ENCODE measurements at places on chromosomes 2 and 18.
A peak's percentile ranks its signal among the peaks of the same experiment; 100 is the strongest.

DNA sequence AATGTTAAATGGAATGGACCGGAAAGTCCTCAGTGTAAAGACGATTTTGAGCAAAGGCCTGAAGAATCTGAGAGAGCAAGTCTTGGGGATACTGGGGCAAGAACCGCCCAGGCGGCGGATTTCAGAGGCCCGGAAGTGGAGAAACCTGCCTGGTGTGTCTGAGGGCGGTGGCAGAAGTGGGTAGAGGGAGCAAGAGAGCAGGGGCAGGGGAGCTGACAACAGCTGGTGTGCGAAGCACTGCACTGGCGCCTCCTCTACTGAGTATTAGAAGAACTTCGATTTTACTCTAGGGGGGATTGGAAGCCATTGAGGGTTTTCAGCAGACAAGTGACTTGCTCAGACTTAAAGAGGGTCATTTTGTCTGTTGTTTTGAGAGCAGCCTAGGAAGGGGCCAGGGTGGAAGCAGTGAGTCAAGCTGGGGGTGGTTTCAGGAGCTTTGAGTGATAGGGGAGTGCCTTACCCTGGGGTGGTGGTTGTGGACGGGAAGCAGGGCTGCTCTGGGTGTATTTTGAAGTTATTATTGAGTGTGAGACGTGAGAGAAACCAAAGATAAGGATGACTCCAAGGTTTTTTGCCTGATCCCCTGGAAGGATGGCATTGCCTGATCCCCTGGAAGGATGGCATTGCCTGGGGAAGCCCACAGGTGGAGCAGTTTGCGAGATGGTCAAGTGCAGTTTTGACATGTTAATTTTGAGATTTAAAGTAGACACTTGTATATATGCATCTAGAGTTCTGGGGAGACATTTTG is 52.5 kb downstream of the ZNF236 start:
- peak; percentile 62 for DNase-seq

- DNase-seq = peak; percentile 40
Observed at GRCh38 chr2:6957910-6958615, 40.9 kb downstream of the RNF144A start.

GRCh38 chr2:10043906-10044601 is 704 bp downstream of the KLF11 start:
- DNase-seq = peak; percentile 95

DNA sequence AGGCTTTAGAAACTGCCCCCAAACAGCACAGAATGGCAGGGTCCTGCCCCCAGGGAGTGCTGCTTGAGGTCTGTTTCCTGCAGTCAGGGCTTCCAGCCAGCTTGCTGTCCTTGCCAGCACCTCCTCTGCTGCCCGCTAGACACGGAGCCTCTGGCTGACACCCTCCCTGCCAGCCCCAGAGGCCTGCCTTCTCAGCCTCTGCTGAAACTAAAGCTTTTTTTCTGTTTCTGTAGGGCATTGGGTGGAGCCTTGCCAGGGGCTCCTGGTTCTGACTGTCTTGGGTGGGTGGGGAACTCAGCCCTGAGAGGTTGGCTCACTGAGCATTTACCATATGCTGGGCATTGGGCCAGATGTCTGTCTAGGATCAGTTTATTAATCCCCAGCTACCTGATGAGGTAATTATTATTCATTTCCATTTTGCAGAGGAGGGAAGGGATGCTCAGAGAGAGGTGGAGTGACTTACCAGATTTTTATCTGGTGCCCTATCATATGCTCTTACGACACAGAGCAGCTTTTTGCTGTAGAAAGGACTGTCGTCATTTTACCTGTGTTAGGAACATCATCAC is 35.4 kb downstream of the INPP4A start:
- DNase-seq = peak; percentile 70

DNA sequence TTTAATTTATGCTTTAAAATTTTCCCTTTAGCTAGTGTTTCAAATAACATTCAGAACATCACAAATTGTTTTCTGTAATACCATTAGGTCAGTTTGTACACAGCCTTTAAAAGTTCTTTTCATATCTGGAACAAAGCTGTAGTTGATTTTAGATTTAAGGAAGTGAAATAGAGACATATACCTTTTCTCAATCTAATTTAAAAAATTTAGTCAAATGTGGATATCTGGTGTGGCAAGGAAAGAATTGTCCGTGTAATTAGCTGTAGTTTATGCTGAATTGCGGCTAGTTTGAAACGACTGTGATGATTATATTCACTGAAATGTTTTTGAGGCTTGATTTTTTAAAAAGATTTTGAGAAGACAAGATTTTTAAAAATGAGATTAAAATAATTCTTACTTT is 59.9 kb downstream of the EML6 start:
- no peak for DNase-seq

- no peak for DNase-seq
Observed at GRCh38 chr18:58303363-58303762, 259.3 kb downstream of the NEDD4L start.

GRCh38 chr2:136767030-136767429 is 1.7 kb downstream of the THSD7B start:
- no peak for DNase-seq

GRCh38 chr2:69765096-69765380 is 23.1 kb downstream of the ANXA4 start:
- no peak for DNase-seq

DNA sequence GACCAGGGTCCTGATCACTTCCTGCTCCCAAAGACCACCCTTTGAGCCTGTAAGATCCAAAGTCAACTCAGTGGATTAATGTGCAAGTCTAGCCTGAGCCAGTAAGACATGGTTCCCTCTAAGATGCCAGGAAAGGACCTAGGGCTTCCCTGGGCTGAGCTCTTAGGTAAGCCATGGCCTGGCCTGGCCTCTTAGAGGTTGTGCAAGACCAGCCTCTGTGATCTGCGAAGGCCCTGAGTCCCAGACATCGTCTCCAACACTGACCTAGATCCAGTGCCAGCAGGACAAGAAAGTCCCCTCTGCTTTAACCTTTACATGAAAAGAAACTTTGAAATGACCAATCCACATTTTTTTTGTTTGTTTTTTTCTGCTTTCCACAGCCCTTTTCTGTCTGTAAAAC is 73.6 kb upstream of the CYP1B1 start:
- peak; percentile 26 for DNase-seq

DNA sequence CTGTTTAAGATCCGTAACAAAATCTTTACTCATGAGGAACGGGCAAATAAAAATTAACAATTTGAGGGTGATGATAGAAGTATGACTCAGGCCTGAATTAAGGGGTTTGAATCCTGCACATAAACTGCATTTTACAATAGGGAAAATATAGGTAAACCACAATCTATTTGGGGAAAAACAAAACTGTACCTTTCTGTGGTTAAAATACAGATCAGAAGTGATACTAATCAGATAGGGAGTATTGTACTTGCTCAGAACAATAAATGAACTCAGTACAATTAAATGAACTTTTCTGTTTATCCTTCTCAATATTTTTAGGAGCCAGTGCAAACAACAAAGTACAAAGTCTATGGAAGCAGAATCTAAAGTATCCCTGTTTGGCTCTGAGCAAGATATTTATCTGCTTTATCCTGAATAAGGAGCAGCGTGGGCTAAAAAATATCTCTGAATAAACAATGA is 287.3 kb downstream of the ZNF385B start:
- DNase-seq = no peak

- no peak for DNase-seq
Observed at GRCh38 chr2:109166811-109167210, 37.8 kb downstream of the SH3RF3 start.

DNA sequence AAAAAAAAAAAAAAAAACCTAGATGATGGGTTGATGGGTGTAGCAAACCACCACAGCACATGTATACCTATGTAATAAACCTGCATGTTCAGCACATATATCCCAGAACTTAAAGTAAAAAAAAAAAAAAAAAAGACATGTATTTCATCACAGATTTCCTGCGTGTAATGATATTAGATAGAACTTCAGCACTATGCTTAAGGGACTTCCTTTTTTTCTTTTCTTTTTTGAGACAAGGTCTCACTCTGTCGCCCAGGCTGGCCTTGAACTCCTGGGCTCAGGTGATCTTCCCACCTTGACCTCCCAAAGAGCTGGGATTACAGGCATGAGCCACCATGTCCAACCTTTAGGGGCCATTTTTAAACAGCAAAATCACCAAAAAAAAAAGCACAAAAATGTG is 42.0 kb downstream of the NEURL3 start:
- no peak for DNase-seq

DNA sequence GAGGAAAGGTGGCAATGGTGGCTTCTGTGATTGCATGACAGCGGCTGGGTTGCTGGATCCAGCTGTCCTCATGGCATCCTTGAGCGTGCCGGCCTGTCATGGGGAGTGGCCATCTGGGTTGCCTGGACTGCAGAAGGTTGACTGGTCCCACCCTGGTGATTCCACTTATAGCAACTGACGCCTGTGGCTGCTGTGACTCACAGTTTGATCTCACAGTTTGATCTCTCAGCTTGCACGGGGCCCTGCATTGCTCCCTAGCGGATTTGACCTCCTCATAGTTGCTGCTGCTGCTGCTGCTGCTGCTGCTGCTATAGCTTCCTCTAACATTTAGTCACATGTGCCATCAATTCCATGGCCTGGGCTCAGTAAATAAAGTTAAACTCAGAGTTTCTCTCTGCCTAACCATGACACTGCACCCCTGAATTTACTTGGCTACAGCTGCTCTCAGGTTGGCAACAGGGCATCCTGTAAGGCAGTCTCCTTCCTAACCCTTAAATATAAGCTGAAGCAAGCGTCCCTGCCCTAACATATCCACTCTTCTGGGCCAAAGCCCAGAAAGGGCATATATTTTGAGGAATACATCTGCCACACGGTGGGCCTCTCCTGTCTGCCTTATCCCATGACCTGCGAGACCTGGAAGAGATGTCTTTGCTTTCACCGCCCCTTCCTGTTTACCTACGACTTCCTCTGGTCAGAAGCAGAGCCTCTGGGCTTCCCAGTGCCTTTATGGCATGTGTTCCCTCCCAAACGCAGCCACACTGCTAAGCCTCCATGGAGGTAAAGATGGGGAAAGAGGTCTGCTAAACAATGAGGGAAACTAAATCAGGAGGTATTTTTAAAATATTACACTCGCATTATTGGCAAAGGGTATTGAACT is 37.8 kb upstream of the CCDC150 start:
- peak; percentile 82 for DNase-seq

GRCh38 chr18:23968638-23969604 is 45.6 kb upstream of the TTC39C start:
- DNase-seq = no peak

DNA sequence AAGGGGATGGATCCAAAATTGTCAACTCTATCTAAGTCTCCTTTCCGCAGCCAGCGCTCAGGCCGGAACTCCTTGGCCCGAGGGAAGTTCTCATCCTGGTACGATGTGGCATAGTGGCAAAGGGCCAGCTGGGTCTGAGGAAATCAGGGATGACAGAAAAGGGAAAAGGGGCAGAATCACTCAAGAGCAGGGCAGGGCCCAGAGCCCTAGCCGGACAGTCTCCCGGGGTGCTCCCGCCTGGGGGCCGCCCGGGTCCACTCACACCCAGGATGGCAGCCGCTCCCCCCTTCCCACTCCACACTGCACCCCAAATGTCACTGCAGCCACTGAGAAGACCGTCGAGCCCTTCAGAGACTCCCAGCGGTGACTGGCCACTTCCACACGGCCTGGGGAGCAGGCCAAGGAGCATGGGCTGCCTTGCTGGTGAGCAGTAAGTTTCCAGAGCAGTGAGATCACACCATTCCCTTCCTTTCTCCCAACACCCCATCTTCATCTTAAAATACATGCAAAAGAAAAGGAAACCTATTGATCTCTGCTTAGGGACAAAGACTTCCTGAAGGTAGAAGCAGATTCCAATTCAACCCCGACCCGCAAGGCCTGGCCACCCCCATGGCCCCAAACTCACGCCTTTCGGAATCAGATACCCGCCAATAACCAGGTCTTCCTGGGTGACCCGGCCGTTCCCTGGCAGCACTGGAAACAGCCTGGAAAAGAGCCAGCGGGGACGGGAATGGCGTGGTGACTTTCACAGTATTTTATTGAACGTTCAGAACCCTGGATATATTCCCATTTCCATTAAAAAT is 26.7 kb downstream of the CYP27C1 start:
- DNase-seq = no peak

GRCh38 chr2:134348760-134349159 is 94.9 kb downstream of the MGAT5 start:
- DNase-seq = no peak

GRCh38 chr18:23386317-23386716 is 66.8 kb upstream of the RIOK3 start:
- DNase-seq = no peak

DNA sequence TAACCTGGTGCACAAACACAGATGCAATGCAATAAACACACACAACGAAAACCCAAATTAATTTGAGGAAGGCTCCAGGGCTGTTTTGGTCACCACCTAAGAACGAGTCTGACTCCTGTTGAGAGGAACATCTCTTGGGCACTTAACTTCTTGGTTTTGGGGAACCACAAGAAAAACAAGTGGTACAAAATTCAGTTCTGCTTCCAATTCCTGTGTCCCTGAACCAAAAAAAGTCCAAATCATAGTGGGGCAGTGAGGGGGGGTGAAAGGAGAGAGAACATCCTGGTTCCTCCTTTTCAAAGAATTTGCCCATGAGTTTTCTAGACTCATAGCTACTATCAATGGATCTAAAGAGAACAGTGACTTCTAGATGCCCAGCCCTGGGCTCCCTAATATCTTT is 143.6 kb downstream of the COL4A4 start:
- DNase-seq = no peak

DNA sequence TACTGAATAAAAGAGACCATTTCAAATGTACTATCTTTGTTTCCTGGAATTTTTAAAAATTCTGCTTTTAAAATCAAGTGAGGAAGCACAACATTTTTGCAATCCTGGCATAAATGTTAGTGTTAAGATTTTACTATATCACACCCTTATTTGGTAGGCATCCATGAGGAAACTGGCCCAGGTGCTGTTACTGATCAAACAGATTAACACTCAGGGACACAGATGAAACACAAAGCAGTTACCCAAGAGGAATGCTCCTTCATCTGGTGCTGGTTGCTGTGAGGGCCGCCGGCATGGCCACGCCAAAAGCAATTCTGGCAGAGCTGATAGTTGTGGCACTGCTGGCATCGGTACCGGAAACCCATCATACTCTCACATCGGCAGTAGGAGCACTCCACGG is 96.8 kb downstream of the DTNB start:
- DNase-seq = no peak
